NK-92 treated with Interleukin-12 subunit alpha and Interleukin-12 subunit beta, amount 100 ng/mL, for 24 hours (cell line): ENCODE measurements at places on chromosomes 11 and 22.

- DNase-seq, result no peak
Measured at GRCh38 chr11:132202621-132203020, 832.2 kb downstream of the NTM start.

DNA sequence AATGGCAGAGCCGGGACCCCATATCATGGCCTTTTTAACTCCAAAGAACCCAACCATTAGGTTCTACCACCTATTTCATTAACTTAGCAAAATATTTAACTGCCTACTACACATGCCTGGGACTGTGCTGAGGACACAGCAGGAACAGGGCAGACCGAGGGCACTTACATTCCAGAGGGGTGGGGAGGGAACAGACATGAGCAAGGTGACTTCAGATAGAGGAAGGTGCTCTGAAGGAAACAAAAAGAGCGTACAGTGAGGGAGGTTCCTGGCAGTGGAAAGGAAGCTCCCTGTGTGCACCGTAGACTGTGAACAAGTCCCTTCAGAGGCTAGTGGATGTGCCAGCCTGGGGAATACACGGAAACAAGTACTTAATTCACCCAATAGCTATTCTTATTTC, 82.8 kb downstream of the NAT10 start:
- DNase-seq, result no peak

DNA sequence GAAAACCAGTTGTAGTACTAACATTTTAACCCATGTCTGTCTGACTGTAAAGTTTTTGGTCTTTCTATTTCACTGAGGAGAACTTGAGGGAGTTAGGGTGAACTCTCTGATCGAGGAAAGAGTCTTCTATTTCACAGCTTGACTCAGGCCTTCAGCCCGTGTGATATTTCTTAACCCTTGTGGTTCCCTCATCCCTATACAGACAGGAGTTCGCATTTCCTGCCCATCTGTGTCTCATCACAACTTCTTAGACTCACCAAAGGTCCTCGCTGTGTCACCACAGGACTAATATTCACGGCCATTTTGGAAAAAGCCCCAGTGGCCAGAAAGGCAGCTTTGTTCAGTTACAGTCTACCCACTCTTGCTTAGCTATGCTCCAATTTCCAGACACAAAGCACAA, 172.8 kb downstream of the FAM181B start:
- DNase-seq, result no peak

- DNase-seq, result no peak
Measured at GRCh38 chr11:37560346-37560745, 962.3 kb upstream of the RAG2 start.

DNA sequence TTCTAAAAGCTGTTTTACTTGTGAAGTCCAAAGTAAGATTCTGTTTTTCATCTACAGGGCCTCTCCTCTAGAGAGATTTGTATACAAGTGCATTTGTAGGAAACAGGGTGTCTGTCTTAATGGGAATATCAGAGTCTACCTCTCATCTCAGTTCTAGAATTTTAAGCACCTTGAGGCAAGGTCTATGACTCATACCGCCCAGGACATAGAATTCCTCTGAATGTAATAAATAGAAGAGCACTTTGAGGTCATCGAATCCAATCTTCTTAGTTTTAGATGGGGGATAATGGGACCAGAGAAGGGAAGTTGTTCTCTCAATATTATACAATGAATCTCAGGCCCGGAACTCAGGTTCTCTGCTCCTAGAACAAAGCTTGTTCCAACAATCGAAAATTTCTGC, 101.8 kb upstream of the TIMP3 start:
- DNase-seq, result no peak

GRCh38 chr11:68337399-68337835, 25.0 kb downstream of the LRP5 start:
- no peak for DNase-seq
